Tongue (tissue), 3 donors: ENCODE measurements at places on chromosomes 6 and 20. TPM values are rescaled to one million over a fixed set of nuclear protein-coding genes. Genes with fewer than 3 reads are reported as not detected.

DNA sequence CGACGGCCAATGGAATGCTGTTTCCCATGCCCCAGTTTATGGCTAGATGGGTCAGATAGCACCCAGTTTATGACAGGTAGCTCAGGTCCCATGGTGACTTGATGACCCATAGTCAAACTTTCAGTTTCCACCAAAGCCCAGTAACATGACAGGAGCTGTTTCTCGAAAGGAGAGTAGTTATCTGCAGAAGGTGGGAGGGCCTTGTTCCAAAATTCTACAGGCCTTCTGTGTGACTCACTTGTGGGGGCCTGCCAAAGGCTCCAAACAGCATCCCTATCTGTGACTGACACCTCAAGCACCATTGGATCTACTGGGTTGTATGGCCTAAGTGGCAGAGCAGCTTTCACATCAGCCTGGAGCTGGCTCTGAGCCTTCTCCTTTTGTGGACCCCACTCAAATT is 379.7 kb upstream of the MANEA start:
- DNase-seq, result no peak

GRCh38 chr20:5136096-5136495 is 9.3 kb downstream of the CDS2 start:
- DNase-seq, result no peak

DNA sequence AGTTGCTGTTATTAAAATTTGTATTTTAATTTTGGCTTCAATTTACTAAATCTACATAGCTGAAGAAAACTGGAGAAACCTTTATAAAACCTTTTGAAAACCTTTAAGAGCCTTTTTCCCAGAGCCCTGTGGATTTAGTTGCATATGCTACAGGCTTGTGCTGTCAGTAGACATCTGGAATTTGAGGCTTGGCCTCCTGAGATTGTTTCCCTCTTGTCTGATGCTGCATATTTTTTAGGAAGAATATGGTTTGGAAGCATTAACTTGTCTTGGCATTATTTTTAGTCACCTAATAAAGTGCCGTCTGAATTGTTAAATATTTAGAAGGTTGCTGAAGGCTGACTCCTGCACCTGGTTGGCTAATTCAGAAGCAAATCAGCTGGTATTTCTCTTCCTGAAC is 369.4 kb downstream of the UTRN start:
- DNase-seq, result no peak

DNA sequence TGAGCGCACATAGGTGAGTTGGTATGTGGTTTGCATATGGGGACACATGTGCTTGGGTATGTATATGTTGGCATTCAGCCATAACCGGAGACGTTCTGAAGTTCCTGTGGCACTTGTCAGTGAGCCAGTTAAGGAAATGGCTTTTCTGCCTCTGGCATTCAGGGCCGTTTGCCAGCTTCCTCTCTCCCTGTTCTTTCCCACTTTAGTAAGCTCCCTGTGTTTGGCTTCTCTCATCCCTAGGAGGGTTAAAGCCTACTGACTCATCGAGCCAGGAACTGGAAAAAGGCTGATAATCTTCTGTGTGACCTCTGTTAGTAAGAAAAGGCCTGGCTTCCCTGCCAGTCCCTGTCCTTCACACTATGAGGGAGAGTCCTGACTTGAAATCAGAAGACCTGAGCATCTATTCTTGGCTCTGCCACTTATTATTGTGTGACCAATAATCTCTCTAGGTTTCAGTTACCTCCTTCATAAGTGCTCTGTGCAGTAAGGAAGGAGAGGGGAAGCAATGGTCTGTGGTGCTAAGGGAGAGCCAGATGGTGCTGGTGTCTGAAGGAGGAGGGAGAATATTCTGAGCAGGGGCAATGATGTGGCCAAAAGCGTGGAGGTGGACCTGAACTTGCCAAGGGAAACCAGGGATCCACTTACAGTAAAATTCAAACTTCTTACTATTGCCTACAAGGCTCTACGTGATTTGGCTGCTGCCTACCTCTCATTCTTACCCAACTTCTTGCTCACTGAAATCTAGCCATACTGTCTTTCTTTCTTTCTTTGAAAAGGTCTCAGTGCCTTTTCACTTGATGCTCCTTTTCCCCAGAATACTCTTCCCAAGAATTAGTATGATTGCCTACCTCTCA is 31.4 kb downstream of the ACSS2 start:
- peak; percentile 80 for DNase-seq

DNA sequence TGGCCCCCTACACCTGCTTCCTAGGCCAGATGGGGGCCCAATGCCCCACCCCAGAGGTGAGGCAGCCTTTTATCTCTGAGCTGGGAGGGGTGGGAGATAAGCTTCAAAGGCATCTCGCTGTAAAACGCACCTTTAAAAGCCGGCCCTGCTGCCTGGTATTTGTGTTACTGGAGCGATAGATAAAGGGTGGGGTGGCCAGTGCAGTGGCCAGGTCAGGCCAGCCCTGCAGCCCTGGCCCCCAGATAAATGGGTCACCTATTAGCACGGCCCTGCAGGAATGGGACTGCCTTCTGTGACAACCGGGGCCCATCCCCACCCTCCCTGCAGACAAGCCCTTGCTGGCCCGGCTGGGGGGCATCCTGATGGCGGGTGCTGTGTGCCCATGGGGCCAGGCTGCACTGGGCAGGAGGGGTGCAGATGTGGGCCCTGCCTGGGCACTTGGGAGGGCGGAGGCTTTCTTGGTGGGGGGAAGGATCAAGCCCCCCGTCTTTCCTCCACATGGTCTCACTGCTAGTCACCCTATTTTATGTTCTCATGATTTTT is 3.0 kb upstream of the RBBP8NL start:
- DNase-seq, result no peak

DNA sequence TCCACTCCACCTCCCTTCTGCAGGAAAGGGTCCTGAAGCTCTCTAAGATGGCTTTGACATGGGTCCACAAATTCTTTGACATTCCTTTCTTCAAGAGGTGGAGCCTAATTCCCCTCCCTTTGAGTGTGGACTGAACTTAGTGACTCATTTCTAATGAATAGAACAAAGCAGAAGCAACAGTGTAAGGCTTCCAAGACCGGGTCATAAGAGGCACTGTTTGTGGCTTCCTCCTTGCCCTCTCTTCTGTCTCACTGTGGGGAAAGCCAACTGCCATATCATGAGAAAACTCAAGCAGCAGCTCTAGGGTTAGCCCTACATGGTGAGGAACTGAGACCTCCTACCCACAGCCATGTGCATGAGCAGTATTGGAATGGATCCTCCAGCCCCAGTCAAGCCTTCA is 5.9 kb upstream of the CDK5RAP1 start:
- DNase-seq, result no peak

The PXDC1 gene
- 32.5 TPM for total RNA-seq

DNA sequence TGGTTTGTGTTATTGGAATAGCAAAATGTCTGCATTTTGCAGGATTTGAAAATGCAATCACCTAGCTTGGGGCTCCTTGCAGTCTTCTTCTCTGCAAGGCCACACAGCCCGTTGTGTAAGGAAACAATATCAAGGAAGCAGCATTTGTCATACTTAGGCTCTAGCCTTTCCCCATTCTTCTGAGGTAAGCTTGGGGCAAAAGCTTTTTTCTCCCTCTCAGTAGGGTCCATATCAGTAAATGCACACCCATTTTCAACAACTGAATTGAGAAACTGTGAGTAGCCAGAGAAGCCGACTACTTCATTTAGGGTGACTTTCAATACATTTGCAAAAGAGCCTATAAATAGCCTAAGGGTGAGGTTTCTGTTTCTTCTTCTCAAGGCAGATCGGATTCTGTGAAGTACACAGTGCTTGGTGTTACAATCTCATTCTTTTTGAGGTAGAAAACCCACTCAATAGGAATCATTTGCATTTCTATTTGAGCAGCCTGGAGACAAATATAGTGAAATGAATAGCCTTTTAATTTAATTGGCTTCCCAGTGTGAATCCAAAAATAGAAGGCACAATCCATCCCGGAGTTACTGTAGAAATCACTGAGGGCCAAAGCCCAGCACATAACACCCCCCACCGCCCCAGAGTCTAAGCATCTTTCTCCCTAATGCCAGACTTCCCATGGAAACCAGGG is 61.8 kb downstream of the BTBD3 start:
- DNase-seq, result no peak

GRCh38 chr6:139944131-139944530 is 569.7 kb upstream of the CITED2 start:
- DNase-seq, result no peak

DNA sequence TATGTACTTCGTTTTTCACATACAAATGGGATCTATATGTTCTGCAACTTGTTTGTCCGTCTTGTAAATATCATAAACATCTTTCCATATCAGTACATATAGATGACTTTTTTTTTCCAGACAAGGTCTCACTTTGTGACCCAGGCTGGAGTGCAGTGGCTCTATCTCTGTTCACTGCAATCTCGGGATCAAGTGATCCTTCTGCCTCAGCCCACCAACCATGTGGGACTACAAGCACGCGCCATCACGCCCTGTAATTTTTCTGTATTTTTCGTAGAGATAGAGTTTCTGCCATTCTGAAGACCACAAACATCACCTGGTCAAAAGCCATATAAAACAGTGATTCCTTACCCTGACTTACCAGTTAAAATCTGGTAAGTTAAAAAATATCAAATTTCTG is 37.7 kb upstream of the SYNCRIP start:
- no peak for DNase-seq

GRCh38 chr6:159908979-159909378 is 18.2 kb downstream of the MAS1 start:
- DNase-seq, result no peak

DNA sequence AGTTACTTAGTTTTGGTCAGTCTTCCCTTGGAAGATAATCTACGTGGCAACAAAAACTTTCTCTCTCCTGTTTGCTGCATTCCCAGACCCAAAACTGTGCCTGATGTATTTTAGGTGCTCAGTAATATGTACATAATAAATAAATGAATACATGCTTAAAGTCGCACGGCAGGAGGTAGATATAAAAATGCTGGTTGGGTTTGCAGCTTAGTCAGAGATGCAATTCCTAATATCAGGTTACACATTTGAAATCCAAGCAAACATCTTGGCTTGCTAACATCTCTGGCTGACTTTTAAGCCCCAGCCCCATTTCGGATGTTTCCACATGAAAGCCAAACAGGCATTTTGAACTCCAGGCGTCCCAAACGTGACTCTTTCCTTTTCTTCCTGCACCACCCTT is 91.0 kb downstream of the KCNQ5 start:
- no peak for DNase-seq

DNA sequence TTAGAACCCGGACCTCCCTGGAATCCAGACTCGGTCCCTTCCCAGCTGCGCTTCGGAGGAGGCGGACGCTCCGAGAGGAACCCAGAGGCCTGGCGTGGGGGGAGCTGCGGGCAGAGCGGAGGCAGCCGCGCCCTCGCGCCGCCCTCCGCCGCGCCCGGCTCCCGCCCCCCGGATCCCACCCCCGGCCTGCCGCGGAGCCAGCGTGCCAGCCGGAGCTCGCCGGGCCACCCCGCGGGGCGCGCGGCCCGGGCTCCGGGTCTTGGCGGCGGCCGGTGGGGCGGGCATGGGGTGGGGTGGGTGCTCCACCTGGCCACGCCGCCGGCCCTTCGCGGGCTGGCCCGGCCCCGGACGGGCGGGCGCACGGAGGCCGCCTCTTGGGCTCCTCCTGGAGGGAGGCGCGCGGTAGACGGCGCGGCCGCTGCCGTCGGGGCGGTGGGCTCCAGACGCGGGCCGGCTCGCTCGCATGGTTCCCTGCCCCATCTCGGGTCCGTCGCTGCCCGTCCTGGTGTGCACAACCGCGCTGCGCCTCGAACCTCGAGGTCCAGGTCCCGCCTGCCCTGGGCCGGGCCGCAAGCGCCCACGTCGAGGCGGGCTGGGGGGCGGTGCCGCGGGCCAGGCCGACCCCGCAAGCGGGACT is 592 bp upstream of the CDYL start:
- peak; percentile 90 for DNase-seq

The EPHA7 gene
- 5.6 TPM for total RNA-seq

GRCh38 chr6:37516076-37516919 is 16.6 kb upstream of the CCDC167 start:
- peak; percentile 48 for DNase-seq

The RFX6 gene
- total RNA-seq, result not detected

GRCh38 chr6:150486048-150486447 is 113.6 kb upstream of the PLEKHG1 start:
- peak; percentile 85 for DNase-seq

The ZNF76 gene
- total RNA-seq, result 19.6 TPM

GRCh38 chr6:72348926-72349325 is 272.9 kb upstream of the KCNQ5 start:
- peak; percentile 16 for DNase-seq

- DNase-seq, result no peak
Measured at GRCh38 chr6:21182589-21182988, 411.0 kb upstream of the SOX4 start.

- no peak for DNase-seq
Measured at GRCh38 chr20:3932277-3932676, 43.1 kb downstream of the PANK2 start.

The SLC25A27 gene
- total RNA-seq, result 20.1 TPM

- DNase-seq, result no peak
Measured at GRCh38 chr20:49647550-49647949, 66.1 kb downstream of the B4GALT5 start.

The PAK1IP1 gene
- total RNA-seq, result 13.1 TPM

GRCh38 chr6:111792241-111792640 is 81.0 kb downstream of the FYN start:
- no peak for DNase-seq

The RIPPLY2 gene
- not detected for total RNA-seq

DNA sequence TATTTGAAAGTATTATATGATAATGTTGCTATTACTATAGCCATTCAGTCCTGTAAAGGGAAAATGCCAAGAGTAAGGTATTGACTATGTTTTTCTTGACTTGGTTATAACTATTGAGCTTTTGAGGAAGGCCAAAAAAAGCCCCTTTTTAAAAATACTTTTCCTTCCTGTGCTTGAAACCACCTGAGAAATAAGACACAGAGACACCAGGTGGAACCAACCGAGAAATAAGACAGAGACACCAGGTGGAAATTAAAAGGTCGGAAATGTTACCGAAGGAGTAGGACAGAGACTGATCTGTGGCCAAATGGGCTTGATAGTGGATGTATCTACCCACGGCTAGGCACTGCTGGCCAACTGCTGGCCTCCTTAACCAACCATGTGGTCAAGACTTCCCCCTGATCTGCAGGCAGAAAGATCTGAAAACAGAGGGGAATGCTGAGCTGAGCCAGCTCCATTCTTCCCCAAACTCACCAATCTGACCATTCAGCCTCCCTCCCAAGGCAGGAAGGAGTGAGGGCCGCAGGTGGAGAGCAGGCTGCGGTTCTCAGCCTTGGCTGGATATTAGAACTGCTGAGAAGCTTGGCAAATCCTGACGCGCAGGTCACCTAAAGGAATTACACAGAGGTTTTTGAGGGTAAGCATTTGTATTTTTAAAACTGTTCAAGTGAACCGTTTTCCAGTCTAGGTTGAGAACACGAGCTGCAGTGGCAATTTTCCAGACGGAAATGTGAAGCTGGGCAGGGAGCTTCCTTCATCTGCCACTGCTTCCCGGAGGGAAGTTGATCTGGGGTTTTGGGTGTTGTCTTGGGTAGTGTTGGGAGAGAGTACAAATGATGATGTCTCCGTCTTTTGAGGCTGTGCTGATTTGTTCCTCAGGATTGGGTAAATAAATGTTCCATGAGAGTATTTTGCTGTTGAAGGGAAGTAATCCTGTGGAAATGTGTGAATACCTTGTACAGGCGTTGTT is 121.7 kb upstream of the EXOC2 start:
- DNase-seq, result peak; percentile 48
